ENCODE measurements at places on chromosomes 2 and 18.
A peak's percentile ranks its signal among the peaks of the same experiment; 100 is the strongest.

DNA sequence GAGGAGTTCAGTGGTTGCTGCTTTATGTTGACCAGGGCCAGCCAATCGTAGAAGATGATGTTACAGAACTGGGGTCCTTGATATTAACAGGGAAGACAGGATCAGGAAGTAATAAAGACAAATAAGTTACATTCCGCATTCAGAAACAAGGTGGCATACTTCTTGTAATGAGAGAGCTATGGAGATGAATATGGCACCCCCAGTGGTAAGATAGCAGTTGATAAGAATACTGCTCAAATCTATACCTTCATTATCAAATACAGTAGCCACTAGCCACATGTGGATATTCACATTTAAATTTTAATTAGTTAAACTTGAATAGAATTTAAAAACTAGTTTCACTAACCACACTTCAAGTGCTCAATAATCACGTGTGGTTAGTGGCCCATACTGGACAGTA, 290.4 kb upstream of the RBMS1 start:
- no peak for DNase-seq

GRCh38 chr2:105641389-105641811, 103.3 kb upstream of the NCK2 start:
- DNase-seq: no peak

- DNase-seq: no peak
Measured at GRCh38 chr18:23380001-23380550, 73.0 kb upstream of the RIOK3 start.

DNA sequence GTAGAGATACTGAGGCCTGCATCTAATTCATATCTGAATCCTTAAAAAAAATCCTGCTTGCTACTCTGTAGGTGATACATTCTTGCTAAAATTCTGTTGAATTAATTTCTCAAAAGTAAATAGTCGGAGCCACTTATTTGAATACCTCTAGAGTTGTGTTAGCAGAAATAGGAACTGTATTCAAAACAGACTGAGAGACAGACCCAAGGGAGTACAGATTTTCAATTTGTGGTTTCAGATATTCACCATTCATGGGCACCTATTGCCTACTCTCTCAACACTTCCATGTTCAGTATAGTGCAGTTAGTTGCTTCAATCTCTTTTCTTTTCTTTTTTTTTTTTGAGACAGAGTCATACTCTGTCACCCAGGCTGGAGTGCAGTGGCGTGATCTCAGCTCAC, 46.6 kb upstream of the CTLA4 start:
- no peak for DNase-seq

- no peak for DNase-seq
Measured at GRCh38 chr2:151423760-151424159, 14.1 kb downstream of the RIF1 start.

- peak; percentile 40 for DNase-seq
Measured at GRCh38 chr2:241272303-241273209, 42.9 kb downstream of the HDLBP start.

DNA sequence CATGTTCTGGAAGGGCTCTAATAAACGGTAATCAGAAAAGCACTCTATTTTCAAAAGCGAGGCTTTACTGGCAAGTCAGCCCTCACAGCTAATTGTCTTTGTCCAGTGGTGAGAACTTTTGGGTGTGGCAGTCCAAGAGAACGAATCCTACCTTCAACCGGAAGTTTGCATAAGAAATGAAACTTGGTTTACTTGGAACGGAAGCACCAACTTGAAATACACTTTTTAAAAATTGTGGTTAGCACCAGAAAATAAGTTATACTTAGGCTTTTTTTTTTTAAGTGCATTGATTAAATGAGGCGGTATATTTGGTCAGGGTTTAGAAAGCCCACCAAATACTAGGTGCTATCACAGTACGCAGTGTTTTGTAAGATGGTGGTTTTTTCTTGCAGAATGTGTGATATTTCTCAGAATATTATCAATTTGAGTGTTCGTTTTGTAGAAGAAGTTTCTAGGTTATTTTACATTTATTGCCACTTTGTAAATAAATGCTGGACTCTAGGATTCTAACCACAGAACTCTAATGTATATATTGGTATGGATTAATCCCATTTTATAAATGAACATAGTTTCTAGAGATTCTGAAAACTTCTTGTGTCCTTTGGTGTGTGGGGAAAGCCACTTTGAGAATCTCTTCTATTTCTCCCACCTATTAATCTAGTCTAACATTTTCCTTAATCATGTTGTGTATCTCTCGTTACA, 1.2 kb downstream of the MYL12A start:
- no peak for DNase-seq

Data from stimulated activated CD8-positive, alpha-beta memory T cell treated with anti-CD3 and anti-CD28 coated beads, Interleukin-4, amount 100 ng/mL, for 4 hours (primary cell).